ENCODE measurements at places on chromosomes 12 and 14. TPM values are rescaled to one million over a fixed set of nuclear protein-coding genes. Genes with fewer than 3 reads are reported as not detected.

SLC24A4 gene
- total RNA-seq = 0.08 TPM

TSPAN11 gene
- total RNA-seq = not detected

PDZRN4 gene
- not detected for total RNA-seq

PLCZ1 gene
- total RNA-seq = not detected

KIAA0586 gene
- 11.2 TPM for total RNA-seq

SPIC gene
- not detected for total RNA-seq
